ENCODE measurements at places on chromosomes 1 and 21. TPM values are rescaled to one million over a fixed set of nuclear protein-coding genes. Genes with fewer than 3 reads are reported as not detected.

FAM167B gene
- total RNA-seq, result 0.66 TPM

MTARC1 gene
- total RNA-seq, result 1.2 TPM

CEPT1 gene
- total RNA-seq, result 47.1 TPM

MANEAL gene
- 1.8 TPM for total RNA-seq

SPOCD1 gene
- 76.4 TPM for total RNA-seq

BMP8A gene
- not detected for total RNA-seq

FCRL6 gene
- total RNA-seq, result not detected

FOXO6 gene
- not detected for total RNA-seq

FCRLA gene
- 1.5 TPM for total RNA-seq

CD5L gene
- not detected for total RNA-seq

TMPRSS3 gene
- not detected for total RNA-seq

CRB1 gene
- 0.33 TPM for total RNA-seq

SLC22A15 gene
- total RNA-seq, result 7.6 TPM

ANKRD34A gene
- total RNA-seq, result 0.73 TPM

TNFRSF8 gene
- total RNA-seq, result under 0.01 TPM

CTTNBP2NL gene
- total RNA-seq, result 12.6 TPM

NCF2 gene
- 0.15 TPM for total RNA-seq

OR10Z1 gene
- total RNA-seq, result not detected

OR10J5 gene
- not detected for total RNA-seq

PROK1 gene
- total RNA-seq, result not detected

TEDDM1 gene
- total RNA-seq, result not detected

FCGR3A gene
- not detected for total RNA-seq

GPR61 gene
- total RNA-seq, result under 0.01 TPM

TFAP2E gene
- total RNA-seq, result 0.33 TPM

IL12RB2 gene
- not detected for total RNA-seq

LRIG2 gene
- total RNA-seq, result 19.5 TPM

TSPAN1 gene
- total RNA-seq, result not detected

CACHD1 gene
- total RNA-seq, result 4.5 TPM

LIN28A gene
- not detected for total RNA-seq

PRKAB2 gene
- total RNA-seq, result 15.9 TPM

CACNA1S gene
- total RNA-seq, result not detected

ETV3L gene
- not detected for total RNA-seq

GJB5 gene
- total RNA-seq, result not detected

GJA9 gene
- not detected for total RNA-seq

KIF17 gene
- total RNA-seq, result 1.5 TPM

DYNLT5 gene
- 0.33 TPM for total RNA-seq

FAM78B gene
- total RNA-seq, result 0.29 TPM

TNN gene
- total RNA-seq, result not detected

OR2T11 gene
- not detected for total RNA-seq

PRELP gene
- 4.3 TPM for total RNA-seq

NLRP3 gene
- not detected for total RNA-seq

AIRE gene
- under 0.01 TPM for total RNA-seq

OR2L3 gene
- not detected for total RNA-seq

CRYAA gene
- not detected for total RNA-seq

PLD5 gene
- 0.15 TPM for total RNA-seq

GSTM5 gene
- total RNA-seq, result 6.4 TPM

ZNF683 gene
- total RNA-seq, result not detected

RGS4 gene
- 110 TPM for total RNA-seq

BLACAT1 gene
- total RNA-seq, result under 0.01 TPM

C1QTNF12 gene
- total RNA-seq, result 5.1 TPM

C1orf141 gene
- total RNA-seq, result not detected

Data from smooth muscle cell of trachea (primary cell).